ENCODE measurements at places on chromosomes 7 and 10.

DNA sequence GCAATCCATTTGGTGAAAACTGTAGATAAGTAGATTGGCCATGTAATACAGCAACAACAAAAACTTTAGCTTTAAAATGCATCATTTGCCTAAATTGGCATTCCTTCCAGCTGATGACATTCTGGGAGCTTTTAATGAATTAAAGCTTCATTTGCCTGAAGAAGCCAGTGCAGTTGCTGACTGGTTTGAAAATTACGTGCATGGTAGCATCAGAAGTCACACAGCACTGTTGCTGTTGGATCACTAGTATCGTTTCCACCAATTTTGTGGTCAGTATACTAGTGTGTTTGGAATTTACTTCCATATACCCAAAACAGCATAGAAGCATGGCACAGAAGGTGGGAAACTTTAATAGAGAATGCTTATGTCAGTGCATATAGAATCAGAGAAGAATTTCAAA, 194.9 kb downstream of the ETV1 start:
- DNase-seq, result no peak

GRCh38 chr10:5532307-5532605, 7.5 kb downstream of the CALML3 start:
- DNase-seq, result no peak

- no peak for DNase-seq
Observed at GRCh38 chr10:44437840-44438511, 53.1 kb upstream of the CXCL12 start.

DNA sequence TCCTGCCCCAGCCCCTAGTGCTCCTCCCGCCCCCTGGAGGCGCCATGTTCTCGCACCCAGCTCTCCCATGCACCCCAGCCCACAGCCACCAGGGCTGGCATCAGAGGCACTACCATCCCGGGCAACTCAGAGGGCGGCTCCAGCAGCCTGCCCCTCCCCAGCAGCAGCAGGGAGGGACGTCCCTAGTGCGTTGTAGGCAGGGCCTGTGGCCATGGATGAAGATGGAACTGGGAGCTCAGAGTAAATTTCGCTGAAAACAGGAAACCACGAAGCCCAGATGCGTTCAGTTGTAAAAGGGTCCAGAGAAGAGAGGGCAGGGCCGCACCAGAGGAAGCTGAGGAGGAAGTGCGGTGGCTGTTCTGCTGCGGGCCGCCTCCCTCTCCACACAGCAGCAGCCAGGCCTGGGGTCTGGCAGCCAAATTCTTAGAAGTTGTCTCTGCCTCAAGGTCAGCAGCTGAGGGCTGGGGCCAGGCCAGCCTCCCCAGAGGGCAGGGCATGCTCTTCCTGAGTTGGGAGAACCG, 24.6 kb downstream of the VSIR start:
- DNase-seq, result peak; percentile 57

DNA sequence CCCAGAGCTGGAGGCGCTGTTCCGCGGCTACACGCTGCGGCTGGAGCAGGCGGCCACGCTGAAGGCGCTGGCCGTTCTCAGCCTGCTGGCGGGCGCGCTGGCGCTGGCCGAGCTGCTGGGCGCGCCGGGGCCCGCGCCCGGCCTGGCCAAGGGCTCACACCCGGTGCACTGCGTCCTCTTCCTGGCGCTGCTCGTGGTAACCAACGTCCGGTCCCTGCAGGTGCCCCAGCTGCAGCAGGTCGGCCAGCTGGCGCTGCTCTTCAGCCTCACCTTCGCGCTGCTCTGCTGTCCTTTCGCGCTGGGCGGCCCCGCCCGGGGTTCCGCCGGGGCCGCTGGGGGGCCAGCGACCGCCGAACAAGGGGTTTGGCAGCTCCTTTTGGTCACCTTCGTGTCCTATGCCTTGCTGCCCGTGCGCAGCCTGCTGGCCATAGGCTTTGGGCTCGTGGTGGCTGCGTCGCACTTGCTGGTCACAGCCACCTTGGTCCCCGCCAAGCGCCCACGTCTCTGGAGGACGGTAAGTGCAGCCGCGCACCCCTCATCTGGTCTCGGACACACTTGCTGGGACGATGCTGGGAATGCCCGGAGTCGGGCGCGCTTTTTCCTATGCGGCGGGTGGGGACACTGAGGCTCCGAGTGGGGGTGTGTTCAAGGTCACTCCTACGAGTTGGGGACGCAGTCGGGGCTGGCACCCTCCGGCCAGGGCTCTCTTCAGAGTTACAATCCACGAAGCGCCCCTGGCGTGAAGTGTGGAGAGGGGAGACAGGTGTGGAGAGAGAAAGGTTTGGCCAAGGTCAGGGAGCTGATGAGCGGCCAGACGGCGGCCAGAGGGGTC, 717 bp downstream of the ADCY1 start:
- DNase-seq, result no peak

- no peak for DNase-seq
Observed at GRCh38 chr7:84188786-84189405, 5.7 kb downstream of the SEMA3A start.

DNA sequence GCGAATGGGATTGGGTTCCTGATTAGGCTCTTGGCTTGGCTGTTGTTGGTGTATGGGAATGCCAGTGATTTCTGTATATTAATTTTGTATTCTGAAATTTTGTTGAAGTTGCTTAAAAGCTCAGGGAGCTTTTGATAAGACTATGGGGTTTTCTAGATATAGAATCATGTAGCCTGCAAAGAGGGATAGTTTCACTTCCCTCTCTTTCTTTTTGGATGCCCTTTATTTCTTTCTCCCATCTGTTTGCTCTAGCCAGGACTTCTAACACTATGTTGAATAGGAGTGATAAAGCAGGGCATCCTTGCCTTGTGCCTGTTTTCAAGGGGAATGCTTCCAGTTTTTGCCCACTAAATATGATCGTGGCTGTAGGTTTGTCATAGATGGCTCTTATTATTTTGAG, 40.4 kb upstream of the MPP7 start:
- DNase-seq, result no peak

GRCh38 chr10:132788831-132789219, 2.9 kb upstream of the NKX6-2 start:
- no peak for DNase-seq

DNA sequence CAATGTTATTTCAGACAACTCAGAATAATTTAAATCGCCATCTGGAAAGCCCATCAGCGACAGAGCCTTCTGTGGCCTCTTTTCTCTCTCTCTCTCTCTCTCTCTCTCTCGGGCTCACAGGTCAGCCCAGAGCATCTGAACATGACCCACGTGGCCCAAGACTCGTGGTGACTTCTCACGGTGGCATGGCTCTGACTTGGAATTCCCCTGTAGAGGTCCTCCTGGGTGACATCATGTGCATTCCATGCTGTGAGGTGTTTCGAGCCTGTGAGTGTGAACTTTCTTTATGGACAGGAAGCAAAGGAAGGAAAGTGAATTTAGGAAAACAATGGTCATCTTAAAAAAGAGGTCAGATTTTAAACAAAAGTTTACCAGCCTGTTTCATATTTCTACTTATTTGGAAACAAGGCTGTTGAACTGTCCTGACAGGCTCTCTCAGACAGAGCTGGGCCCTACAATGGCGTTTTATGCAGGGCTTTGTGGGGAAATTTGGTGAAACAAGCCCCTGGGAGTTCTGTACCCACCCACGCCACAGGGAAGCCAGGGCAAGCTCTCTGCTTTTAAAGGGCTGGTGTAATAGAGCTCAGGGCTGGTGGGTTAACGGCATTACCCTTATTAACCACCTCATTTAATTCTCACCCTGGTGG, 359.7 kb upstream of the ZNF32 start:
- no peak for DNase-seq

GRCh38 chr10:17309435-17309834, 81.4 kb downstream of the VIM start:
- no peak for DNase-seq

GRCh38 chr7:79598351-79598750, 144.9 kb upstream of the MAGI2 start:
- no peak for DNase-seq

GRCh38 chr7:46763344-46763743, 818.6 kb downstream of the TNS3 start:
- no peak for DNase-seq

DNA sequence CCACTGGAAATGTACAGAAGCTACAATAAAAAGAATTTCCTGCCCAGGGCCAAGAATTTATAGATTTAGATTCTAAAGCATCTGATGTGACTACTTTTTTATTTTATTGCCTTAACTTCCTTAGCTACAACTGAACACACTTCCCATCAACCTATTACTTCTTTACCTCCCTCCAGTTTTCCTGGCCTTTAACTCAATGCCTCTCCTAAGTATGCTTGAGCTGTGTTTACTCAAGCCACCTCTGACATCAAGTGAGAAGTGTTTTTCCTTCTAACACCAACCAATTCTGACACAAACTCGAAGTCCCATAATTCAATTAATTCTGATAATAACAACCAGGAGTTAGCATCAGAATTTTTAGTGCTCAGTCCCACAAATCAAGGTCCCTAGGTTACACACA, 170.0 kb downstream of the IMMP2L start:
- DNase-seq, result no peak

- DNase-seq, result no peak
Observed at GRCh38 chr7:92798517-92799249, 37.7 kb downstream of the CDK6 start.

GRCh38 chr7:29270594-29271318, 76.2 kb downstream of the CHN2 start:
- no peak for DNase-seq

DNA sequence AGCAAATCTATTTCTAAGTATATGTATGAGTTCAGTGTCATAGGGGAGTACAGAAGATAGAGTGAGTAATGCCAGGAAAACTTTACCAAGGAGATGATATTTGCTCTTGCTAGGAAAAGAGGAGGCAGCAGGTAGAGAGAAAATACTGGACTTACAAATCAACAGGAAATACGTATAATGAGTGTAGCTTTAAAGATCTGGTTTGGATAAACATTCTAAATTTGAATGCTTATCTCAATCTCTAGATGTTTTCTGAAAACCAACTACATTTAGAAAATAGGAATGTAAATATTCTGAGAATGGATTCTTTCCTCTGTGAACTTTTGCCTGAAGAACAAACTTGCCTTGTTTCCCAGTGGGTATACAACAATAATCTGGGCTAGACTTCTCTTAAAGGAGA, 46.9 kb upstream of the GNAI1 start:
- DNase-seq, result no peak

GRCh38 chr10:122033224-122033926, 44.4 kb downstream of the TACC2 start:
- DNase-seq, result no peak

- DNase-seq, result no peak
Observed at GRCh38 chr7:4745971-4746919, 29.2 kb upstream of the AP5Z1 start.

- DNase-seq, result no peak
Observed at GRCh38 chr10:123101872-123102271, 33.9 kb upstream of the HMX3 start.

DNA sequence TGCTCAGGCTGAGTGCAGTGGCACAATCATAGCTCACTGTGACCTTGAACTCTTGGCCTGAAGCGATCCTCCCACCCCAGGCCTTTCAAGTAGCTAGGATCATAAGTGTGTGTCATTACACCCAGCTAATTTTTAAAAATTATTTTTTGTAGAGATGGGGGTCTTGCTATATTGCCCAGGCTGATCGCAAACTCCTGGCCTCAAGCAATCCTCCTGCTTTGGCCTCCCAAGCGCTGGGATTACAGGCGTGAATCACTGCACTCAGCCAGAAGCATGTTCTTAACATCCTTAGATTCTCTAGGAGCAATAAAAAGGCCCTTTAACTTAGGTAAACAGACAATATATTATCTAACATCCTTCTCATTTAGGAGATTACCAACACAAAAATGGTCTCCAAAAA, 38.3 kb upstream of the EFCAB10 start:
- no peak for DNase-seq

DNA sequence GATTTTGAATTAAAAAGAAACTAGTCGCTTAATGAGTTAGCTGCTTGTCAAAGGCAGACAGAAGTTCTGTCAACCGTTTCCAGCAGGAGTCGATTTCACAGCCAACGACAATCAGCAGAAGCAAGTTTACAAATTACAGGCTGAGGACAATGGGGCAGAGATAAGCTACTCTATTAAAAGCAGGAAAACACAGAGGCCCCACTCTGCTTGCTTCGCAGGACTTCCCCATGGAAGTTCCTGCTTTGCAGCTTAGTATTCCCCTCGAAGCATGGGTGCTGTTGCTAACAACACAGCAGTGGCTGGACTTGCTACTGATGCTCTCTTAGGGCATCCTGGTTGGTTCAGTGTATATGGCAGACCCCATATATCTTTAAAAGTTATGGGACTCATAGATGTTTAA, 50.8 kb upstream of the KLF6 start:
- DNase-seq, result no peak

DNA sequence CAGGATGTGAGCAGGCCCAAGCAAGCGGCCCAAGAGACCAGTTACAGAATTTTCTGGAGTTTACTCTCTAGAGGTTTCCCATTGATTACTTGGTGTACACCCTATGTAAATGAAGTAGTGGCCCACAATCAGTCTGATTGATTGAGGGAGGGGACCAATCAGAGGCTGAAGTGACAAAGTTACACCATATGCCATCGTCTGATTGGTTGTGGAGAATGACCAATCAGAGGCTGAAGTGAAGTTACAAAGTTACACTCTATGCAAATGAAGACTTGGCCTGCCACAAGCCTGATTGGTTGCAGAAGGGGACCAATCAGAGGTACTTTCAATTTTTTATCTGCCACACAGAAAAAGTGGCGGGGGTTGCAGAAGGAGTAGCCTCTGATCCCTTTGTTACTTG, 83.7 kb downstream of the KIF20B start:
- DNase-seq, result no peak

GRCh38 chr10:45456822-45457221, 82.8 kb downstream of the ALOX5 start:
- DNase-seq, result no peak

- no peak for DNase-seq
Observed at GRCh38 chr10:104077247-104077646, 8.4 kb downstream of the COL17A1 start.

- no peak for DNase-seq
Observed at GRCh38 chr7:109844362-109844761, 1246.6 kb upstream of the LRRN3 start.

DNA sequence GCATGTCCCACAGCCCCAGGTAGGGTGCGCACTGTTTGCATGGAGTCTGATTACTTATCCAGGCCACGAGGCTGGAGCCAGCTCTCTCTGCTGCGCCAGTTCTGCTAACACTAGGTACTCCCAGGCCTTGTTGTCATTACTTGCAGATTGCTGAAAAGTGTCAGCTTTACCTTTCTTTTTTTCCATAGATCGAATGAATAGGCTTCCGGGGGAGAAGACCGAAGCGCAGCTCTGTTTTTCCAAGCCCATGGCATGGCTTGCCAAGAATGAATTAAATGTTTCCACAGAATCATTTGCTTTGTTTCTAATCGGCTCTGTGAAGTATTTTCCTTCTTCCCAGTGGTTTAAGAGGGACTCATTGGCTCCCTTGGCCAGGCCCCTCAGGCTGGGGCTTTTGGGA, 285.8 kb downstream of the BMPER start:
- no peak for DNase-seq

- no peak for DNase-seq
Observed at GRCh38 chr7:31957090-31957720, 113.0 kb downstream of the PDE1C start.

DNA sequence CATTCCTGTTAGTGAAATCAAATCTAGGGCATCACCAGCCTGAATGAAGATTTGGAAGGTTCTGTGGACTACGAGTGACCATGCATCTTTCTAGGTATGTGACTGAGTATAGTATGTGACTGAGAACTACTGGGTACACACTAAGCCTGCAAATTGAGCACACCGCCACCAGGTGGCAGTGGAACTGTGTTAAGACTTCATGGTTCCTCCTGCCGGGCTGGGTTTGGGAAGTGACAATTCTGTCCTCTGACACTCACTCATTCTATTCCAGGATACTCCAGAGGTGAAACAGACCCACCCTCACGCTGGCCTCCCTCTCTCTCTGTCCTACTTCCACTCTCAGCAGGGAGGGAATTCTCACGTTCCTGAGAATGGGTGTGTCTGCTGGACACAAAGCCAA, 84.0 kb upstream of the TMEM248 start:
- DNase-seq, result no peak

Data from T-helper 9 cell (primary cell).